ENCODE measurements at places on chromosomes 11 and 22. TPM values are rescaled to one million over a fixed set of nuclear protein-coding genes. Genes with fewer than 3 reads are reported as not detected.

CEND1 gene
- total RNA-seq = not detected

IL18 gene
- total RNA-seq = 14.7 TPM

KCNJ11 gene
- total RNA-seq = 3.5 TPM

APOBEC3C gene
- total RNA-seq = 13.3 TPM

- DNase-seq = peak; percentile 53
These were observed 4.7 kb upstream of the ZNF74 start for GRCh38 chr22:20389288-20389687.

- DNase-seq = no peak
These were observed 5.9 kb downstream of the SPI1 start for GRCh38 chr11:47372422-47372821.

DNA sequence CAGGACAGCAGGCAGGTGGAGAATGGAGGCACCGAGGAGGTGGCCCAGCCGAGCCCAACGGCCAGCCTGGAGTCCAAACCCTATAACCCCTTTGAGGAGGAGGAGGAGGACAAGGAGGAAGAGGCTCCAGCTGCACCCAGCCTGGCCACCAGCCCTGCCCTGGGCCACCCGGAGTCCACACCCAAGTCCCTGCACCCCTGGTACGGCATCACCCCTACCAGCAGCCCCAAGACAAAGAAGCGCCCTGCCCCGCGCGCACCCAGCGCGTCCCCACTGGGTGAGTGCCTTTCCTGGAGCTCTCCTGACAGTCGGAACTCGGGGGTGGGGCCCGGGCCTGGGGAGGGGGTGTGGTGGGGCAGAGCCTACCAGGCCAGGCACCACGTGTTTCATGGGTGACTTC, 19.7 kb downstream of the MICALL1 start:
- no peak for DNase-seq

GRCh38 chr22:29309332-29310064, 3.0 kb downstream of the GAS2L1 start:
- peak; percentile 91 for DNase-seq

GRCh38 chr11:15815246-15816195, 540.8 kb downstream of the SOX6 start:
- DNase-seq = no peak

- peak; percentile 85 for DNase-seq
These were observed 5.7 kb upstream of the SULT4A1 start for GRCh38 chr22:43867839-43868635.

- DNase-seq = no peak
These were observed 23.8 kb downstream of the LRRC10B start for GRCh38 chr11:61532134-61533038.

DNA sequence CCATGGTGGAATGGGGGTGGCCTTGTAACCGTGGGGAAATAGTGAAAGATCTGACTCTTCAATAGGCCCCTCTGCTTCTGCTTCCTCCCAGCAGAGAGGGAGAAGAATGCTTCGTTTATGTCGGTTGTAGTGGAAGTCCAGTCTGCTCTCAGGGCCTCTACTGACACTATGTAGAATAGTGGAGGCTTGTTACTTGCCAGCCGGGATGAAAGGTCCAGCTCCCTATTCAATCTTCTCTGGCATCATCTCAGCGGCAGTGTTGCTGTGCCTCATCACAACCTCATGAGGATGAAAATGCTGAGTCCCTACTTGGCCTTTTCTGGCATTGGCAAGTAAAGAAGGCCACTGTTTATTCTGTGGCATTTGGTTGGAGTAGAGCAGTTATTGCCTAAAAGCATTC, 820.9 kb upstream of the TENM4 start:
- DNase-seq = no peak

DNA sequence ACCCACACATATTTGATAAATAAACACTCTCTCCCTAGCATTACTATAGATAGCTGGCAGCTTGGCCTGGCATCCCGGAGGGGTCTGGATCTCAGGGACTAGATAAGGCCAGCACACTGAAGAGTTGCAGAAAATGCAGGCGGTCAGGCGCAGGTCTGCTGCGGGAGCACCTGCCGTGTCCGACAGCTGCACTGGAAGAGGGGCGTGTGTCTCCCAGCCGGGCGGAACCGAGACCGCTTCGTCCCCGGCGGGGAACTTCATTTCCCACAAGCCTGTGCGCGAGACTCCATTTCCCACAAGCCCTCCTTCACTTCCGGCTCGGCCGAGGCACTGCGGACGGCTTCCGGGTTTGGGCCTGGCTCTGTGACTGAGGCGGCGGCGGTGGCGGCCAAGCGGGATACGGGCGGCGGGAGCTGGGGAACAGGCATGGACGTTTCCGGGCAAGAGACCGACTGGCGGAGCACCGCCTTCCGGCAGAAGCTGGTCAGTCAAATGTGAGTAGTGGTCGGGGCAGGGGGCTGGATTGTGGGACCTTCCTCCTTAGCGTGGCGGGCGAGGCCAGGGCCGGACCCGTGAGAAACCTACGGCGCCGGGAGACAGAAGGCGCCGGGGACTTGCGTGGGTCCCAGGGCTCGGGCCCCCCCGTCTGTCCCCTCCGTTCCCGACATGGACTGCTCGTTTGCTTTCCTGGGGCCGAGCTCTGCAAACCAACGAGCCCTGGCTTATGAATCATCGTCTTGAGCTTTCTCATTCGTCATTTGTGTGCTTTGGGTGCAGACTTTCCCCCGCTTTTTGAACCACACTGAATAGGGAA, at the start of gene MED15:
Gene MED15, plus strand, starts transcription at position 358 of the 814 bp plus-strand sequence. Its CDS starts 69 bp downstream, at position 427.
- DNase-seq = peak; percentile 97

DNA sequence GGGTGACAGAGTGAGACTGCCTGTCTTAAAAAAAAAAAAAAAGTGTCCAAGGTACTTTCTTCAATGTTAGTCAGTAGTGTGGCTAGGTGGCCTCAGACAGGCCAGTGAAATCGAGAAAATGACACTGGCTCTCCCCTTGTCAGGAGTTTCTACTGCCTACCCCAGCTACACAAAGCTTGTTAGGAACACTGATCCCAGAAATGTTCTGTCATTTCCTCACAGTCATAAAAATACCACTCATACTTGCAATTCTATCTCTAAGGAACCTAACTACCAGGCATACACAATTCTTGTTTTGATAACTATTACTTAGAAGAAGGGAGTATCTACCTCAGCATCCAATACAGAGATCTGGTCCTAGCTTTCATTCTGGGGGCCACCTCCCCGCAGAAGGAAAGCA, 31.3 kb downstream of the ATP6V1E1 start:
- peak; percentile 16 for DNase-seq

All from mesenteric fat pad (tissue), 1 donor.